ENCODE measurements at places on chromosomes 1 and 21.

GRCh38 chr21:44353191-44353970, at the start of gene TRPM2:
TRPM2 (plus strand) TSS chr21:44353621; CDS start chr21:44353701, 80 bp downstream.
- DNase-seq: no peak

DNA sequence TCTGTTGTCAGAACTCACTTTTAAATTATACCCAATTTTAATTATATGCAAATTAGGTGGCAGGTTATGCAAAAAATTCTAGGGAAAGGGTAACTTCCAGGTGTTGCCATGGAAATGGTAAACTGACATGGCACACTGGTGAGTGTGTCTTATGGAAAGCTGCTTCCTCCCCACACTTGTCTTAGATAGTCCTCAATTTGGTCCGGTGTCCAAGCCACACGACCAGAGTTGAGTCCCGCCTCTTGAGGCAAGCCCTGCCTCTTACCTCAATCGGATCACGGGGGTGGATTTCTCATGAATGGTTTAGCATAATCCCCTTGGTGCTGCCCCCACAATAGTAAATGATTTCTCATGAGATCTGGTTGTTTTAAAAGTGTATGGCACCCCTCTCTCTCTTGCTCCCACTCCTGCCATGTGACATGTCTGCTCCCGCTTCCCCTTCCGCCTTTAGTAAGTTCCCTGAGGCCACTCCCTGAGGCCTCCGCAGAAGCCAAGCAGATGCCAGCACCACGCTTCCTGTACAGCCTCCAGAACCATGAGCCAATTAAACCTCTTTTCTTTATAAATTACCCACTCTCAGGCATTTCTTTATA, 74.9 kb downstream of the MATN1 start:
- DNase-seq: no peak

GRCh38 chr21:41066086-41066938, 101.6 kb upstream of the BACE2 start:
- no peak for DNase-seq

DNA sequence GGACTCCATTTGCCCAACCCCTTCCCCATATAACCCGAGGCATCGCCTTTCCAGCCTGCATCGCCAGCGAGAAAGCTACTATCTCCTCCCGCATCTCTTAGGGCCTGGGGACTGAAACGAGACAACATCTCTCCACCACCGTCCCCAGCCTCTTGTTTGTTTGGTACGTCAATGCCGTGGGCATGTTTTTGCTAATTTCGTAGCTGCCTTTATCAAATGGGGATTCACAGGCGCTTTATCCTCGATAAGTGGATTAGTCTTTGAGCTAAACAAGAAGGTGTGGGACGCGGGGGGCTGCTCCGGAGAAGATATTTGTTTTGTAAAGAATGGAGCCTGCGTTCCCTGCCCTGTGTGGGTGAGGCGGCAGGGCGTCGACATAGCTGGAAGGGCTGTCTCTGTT, 91.6 kb downstream of the PAX7 start:
- no peak for DNase-seq

GRCh38 chr21:17798796-17799195, 20.4 kb downstream of the C21orf91 start:
- no peak for DNase-seq

DNA sequence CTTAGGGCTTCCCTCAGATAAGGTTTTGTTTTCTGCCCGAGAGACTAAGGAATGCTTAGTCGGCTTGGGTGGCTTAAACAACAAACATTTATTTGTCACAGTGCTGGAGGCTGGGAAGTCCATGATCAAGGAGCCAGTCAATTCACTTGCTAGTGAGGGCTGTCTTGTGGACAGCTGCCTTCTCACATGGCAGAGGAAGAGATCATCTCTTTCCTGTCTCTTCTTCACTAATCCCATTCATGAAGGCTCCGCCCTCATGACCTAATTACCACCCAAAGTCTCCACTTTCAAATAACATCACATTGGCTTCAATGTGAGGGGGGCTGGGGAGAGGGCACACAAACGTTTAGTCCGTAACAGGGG, 50.5 kb upstream of the IL12RB2 start:
- DNase-seq: no peak

- DNase-seq: no peak
Observed at GRCh38 chr1:42210421-42211133, 46.0 kb upstream of the GUCA2A start.

- DNase-seq: no peak
Observed at GRCh38 chr21:27233514-27234115, 266.7 kb upstream of the ADAMTS5 start.

DNA sequence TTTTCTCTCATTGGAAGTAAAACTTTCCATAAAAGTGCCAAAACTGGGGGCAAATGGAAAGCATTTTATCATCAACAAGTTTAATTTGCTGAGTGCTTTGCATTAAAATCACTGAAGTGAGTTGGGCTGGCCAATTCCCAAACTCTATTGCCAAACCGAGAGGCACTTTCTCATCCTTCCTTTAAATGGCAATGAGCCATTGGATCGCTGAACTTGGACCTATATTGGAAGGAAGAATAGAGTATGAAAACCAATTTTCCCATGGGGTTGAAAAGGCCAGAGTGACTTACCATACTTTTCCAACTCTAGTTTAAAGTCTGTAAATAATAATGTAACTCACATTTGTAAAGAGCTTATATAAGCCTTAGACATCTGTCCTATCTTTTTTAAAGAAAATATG, 189.1 kb upstream of the C1orf87 start:
- no peak for DNase-seq

GRCh38 chr1:234927971-234928640, 200.5 kb downstream of the TOMM20 start:
- DNase-seq: no peak

DNA sequence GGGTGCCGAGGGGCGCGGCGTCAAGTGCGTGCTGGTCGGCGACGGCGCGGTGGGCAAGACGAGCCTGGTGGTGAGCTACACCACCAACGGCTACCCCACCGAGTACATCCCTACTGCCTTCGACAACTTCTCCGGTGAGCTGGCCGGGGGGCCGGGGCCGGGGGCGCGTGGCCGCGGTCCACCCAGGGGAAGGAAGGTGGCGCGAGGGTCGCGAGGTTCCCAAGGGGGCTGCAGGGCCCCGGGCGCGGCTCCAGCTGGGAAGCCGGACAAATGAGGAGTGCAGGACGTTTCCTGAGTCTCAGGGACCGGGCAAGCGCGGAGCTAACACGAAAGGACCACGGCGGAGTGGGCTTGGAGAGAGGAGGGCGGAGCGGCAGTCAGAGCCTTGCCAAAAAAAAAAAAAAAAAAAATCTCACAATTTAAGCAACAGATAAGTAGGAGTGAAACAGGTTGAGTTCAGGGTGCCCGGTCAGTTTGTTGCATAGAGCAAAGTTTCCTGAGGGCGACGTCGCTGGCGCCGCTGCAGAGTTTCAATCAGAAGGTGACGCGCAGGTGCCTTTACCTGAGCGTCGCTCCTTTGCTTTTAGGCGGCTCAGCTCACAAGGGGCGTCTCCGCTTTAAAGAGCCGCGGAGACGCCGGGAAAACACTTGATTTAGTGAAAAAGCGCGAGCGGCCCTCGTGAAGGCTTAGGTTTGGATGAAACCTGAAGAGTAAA, 750 bp downstream of the RHOU start:
- no peak for DNase-seq

GRCh38 chr1:93865253-93865652, 13.8 kb downstream of the DNTTIP2 start:
- DNase-seq: no peak

- DNase-seq: no peak
Observed at GRCh38 chr1:226004396-226004795, 5.3 kb upstream of the SDE2 start.

- DNase-seq: no peak
Observed at GRCh38 chr1:41726899-41727748, 191.6 kb downstream of the HIVEP3 start.

- no peak for DNase-seq
Observed at GRCh38 chr1:31765041-31765467, 914 bp upstream of the ADGRB2 start.

GRCh38 chr1:92410706-92411105, 76.0 kb downstream of the GFI1 start:
- DNase-seq: no peak

DNA sequence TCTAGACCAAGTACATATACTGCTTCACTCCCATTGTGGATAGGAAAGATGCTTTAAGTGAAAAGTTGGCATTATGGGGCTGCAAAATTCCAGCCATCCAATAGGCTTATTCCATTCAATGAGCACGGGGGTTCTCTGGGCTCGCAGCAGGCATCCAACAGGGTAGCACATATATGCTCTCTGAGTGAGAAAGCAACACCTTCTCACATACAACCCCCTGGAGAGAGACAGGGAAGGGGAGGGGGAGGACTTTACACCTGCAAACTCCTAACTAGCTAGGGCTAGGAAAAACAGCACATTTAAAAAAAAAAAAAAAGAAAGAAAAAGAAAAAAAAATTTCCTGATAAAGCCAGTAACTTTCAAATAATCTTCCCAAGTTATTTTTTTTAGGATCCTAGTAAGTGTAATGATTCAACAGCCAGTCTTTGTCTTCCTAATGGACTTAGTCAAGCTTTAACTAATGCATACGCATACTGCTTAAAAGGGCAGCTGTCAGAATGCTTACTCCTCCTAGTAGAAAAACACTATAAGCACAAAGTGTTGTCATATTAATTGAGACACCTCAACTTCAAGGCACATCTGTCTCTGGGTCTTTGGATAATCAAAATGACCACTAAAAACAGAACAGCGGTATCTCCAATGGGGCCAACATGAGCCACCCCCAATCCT, 18.7 kb downstream of the PSMB2 start:
- no peak for DNase-seq

DNA sequence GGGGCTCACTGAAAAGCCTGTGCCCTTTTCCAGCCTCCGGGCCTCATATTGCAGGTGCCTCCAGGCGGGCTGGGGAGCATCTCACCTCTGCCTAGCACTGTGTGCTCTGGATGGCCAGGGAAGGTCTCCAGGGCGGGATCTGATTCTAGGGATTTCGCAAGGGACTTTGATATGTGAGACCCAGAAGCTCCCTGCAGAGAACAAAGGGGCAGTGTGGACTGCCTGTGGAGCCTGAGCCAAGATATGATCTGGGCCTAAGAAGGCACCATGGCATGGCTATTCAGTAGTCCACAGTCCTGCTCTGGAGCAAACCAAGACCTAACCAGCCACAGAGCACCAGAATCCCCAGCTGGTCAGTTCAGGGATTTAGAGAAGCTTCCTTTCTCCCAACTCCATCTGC, 157.2 kb downstream of the ST6GALNAC5 start:
- no peak for DNase-seq

DNA sequence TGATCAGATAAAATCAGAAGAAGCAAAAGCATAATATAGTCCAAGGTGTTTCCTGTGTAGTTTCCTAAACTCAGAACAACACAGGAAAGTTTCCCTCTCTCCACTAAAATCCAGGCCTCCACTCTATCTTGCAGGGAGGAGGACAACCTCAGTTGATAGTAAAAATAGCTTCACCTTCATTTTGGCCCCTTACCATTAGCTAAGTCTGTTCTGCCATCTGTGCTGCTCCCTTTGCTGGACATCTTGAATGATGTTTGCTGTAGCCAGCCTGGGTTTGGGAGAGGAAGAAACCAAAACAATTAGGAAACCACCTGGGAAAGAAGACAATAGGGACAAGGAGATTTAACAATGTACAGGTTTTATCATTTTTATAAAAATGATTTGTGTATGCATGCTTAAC, 18.6 kb downstream of the DCAF8 start:
- no peak for DNase-seq

GRCh38 chr1:111625276-111625675, 5.7 kb downstream of the RAP1A start:
- no peak for DNase-seq

DNA sequence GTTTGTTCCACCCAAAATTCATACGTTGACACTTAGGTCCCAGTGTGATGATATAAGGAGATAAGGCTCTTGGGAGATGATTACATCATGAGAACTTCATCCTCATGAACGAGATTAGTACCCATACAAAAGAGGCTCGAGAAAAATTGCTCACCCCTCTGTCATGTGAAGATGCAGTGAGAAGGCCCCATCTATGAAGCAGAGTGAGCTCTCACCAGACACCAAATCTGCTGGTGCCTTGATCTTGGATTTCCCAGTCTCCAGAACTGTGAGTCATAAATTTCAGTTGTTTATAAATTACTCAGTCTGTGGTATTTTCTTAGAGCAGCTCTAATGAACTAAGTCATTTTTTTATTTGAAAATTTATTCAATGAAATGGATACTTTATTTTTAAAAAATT, 42.6 kb upstream of the USP25 start:
- no peak for DNase-seq

Data from stimulated activated CD8-positive, alpha-beta memory T cell treated with anti-CD3 and anti-CD28 coated beads, Interleukin-15, amount 100 ng/mL, for 4 hours (primary cell).